ENCODE measurements at places on chromosomes 2 and 18. TPM values are rescaled to one million over a fixed set of nuclear protein-coding genes. Genes with fewer than 3 reads are reported as not detected.

- H3K4me3 ChIP-seq, result no peak overlapping the region
- H3K4me1 ChIP-seq, result no peaks in the 10 kb centered on the region
- H3K27me3 ChIP-seq, result no peaks in the 10 kb centered on the region
- no peak overlapping the region for H3K27ac ChIP-seq
- no peak for DNase-seq
Measured at GRCh38 chr2:104702031-104702850, 151.7 kb upstream of the POU3F3 start.

DNA sequence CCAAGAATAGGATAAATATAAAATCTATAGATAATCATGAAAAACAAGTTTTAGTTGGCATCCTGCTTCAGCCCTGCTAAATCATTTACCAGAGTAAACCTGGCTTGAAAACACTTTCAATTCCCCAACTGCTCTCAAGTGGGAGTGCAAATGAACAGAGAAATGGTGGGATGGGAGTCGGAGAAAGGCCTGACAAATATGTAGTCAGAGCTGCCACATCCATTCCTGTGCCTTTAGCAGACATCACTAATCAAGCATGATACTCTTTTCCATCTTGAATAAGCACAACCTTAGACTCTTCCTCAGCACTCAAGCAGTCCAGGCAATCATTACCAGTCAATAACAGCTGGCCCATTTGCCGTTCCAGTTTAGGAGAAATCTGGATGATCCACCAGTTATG is 101.3 kb downstream of the ANKRD44 start:
- no peak for DNase-seq
- no peak overlapping the region for H3K4me3 ChIP-seq
- no peaks in the 10 kb centered on the region for H3K27me3 ChIP-seq
- H3K4me1 ChIP-seq, result peaks cover 2% of the 10 kb centered on the region
- no peaks in the 10 kb centered on the region for H3K36me3 ChIP-seq

- no peak overlapping the region for H3K27ac ChIP-seq
- no peaks in the 10 kb centered on the region for H3K27me3 ChIP-seq
- H3K4me1 ChIP-seq, result no peaks in the 10 kb centered on the region
- H3K4me3 ChIP-seq, result no peak overlapping the region
Measured at GRCh38 chr18:29378651-29379136, 1201.8 kb upstream of the CDH2 start.

GRCh38 chr2:45497355-45497754 is 113.7 kb downstream of the SRBD1 start:
- no peaks in the 10 kb centered on the region for H3K36me3 ChIP-seq
- H3K4me3 ChIP-seq, result no peak overlapping the region
- H3K4me1 ChIP-seq, result no peaks in the 10 kb centered on the region
- no peak overlapping the region for H3K27ac ChIP-seq
- DNase-seq, result no peak

- no peak overlapping the region for H3K4me3 ChIP-seq
- no peaks in the 10 kb centered on the region for H3K36me3 ChIP-seq
- no peaks in the 10 kb centered on the region for H3K27me3 ChIP-seq
Measured at GRCh38 chr18:50776383-50776782, 43.4 kb downstream of the MRO start.

DNA sequence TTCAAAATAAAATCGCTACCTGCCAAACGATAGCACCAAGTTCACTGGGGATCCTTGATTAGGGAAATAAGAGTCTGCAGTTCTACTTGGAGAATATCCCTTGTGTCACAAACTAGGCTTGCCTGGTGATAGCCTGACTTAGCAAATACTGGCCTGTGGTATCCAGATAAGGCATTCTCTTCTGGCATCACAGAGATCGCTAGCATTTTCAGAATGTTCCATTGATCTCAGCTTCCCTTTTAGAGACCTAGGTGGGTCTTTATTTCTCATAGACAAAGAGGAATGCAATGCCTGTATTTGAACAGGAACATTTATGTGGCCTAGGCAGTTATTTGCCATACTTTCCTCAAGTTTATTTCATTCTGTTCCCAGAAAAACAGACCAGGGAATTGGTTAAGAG is 349.1 kb downstream of the STK39 start:
- no peak overlapping the region for H3K4me3 ChIP-seq
- no peak for DNase-seq
- H3K4me1 ChIP-seq, result no peaks in the 10 kb centered on the region
- H3K27ac ChIP-seq, result no peak overlapping the region

GRCh38 chr18:75677696-75678455 is 250.4 kb upstream of the SMIM21 start:
- H3K27me3 ChIP-seq, result no peaks in the 10 kb centered on the region
- H3K4me3 ChIP-seq, result no peak overlapping the region
- H3K27ac ChIP-seq, result no peak overlapping the region
- DNase-seq, result no peak
- peaks cover 2% of the 10 kb centered on the region for H3K4me1 ChIP-seq

DNA sequence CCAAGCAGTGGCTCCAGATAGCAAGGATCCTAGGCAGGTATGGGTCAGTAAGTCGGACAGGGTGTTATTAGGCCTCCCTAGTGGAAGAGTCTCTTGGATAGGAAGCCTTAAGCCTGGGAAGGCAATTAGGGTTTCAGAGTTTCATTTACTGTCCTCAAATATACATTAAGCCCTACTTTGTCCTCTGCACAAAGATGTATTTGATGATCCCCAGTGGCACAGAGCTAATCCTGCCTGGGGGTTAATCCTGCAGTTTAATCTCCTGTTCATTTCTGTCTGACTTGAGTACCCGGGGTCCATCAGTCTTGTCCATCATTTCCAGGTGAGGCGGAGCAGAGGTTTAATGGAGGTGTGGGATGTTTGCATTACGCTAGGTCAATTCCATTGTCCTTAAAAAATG is 62.0 kb downstream of the MTCL1 start:
- no peaks in the 10 kb centered on the region for H3K36me3 ChIP-seq
- no peak for DNase-seq
- no peak overlapping the region for H3K4me3 ChIP-seq

GRCh38 chr2:237315829-237316225 is 98.1 kb downstream of the COL6A3 start:
- H3K27ac ChIP-seq, result peak overlapping the region; percentile 74
- H3K36me3 ChIP-seq, result no peaks in the 10 kb centered on the region
- H3K27me3 ChIP-seq, result no peaks in the 10 kb centered on the region
- H3K4me1 ChIP-seq, result peaks cover 19% of the 10 kb centered on the region
- H3K4me3 ChIP-seq, result no peak overlapping the region

GRCh38 chr2:228507870-228508269 is 326.4 kb upstream of the SPHKAP start:
- no peaks in the 10 kb centered on the region for H3K36me3 ChIP-seq
- peak; percentile 20 for DNase-seq
- peak overlapping the region; percentile 4 for H3K27ac ChIP-seq
- H3K4me1 ChIP-seq, result peaks cover 6% of the 10 kb centered on the region
- no peak overlapping the region for H3K4me3 ChIP-seq

DNA sequence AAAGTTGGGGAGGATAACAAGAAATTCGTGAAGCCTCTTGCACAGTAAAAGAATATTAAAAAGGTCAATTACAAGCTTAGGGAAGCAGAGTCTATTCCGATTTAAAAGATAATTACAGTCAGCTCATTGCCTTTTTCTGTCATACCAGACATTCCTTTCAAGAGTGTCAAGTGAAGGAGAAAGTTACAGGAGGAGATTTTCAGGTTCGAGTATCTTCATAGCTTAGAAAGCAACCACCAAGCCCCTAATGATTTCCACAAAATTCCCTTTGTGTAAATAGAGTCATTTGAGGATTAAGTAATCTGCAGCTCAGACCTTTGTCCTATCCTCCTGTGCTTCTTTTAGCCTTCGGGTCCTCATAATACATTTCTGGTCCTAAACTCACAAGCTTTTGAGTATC is 414.9 kb downstream of the CDH2 start:
- no peaks in the 10 kb centered on the region for H3K36me3 ChIP-seq
- no peaks in the 10 kb centered on the region for H3K27me3 ChIP-seq
- H3K27ac ChIP-seq, result no peak overlapping the region
- no peak for DNase-seq

DNA sequence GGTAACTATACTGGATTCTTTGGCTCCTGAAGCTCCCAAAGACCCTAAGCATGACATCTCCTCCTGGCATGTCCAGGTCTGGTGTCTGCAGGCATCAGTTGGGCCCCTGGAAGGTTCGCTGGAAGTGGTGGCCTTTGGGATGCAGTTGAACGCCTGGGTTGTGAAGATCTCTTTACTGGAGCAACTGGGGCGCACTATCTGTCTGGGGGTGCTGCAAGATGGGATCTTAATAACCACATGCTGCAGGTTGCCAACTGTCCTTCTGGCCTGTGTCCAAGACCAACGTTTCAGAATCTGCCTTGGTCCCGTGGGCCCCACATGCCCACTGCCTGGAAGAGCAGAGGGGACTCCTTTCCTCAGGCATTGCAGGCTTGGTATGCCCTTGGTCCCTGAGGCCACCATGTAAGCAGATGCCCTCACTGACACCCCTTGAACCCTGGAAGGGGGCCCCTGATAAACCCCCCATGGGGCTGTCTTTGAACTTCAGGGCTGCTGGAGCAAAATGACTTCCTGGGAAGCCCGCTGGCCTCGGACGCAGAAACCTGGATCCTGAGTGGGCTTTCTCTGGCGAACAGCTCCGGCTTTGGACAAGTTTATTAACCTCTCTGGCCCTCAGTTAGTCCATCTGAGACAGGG is 101.9 kb downstream of the TWIST2 start:
- DNase-seq, result peak; percentile 14
- H3K27ac ChIP-seq, result no peak overlapping the region
- H3K27me3 ChIP-seq, result no peaks in the 10 kb centered on the region

DNA sequence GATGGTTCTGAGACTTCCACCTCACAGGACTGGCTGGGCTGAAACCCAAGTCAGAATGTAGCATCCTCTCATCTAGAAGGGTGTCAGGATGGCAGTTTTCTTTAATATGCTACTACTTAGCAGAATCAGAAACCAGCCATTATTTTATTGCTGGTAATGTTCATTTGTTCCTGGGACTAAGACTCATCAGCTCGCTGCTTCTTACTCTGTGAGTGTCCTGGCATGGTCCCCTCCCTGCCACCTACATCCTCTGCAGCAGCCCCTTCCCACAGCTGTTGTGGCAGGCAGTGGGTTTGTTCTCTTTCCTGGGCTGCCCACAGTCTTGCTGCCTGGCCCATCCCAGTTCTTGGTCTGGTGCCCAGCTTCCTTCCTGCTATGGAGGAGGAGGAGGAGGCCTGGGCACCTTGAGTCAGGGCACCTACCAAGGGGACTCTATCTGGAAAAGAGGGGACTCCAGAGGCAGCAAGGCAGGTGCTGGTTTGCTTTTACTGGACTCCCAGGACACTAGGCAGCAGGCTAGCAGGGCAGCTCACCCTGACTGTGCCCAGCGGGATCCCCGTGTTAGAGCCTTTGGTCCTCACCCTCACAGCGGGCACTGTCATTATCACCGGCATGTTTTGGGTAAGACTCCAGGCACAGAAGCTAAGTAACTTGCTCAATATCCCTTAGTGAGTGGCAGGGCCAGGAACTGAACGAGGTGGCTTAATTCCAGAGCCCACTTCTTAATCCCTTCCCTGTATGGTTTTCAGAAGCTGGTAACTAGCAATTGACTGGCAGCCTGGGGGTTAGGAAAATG is 62.1 kb downstream of the LRRFIP1 start:
- peaks cover 5% of the 10 kb centered on the region for H3K4me1 ChIP-seq
- H3K27me3 ChIP-seq, result no peaks in the 10 kb centered on the region
- H3K36me3 ChIP-seq, result no peaks in the 10 kb centered on the region
- H3K27ac ChIP-seq, result no peak overlapping the region
- H3K4me3 ChIP-seq, result no peak overlapping the region

DNA sequence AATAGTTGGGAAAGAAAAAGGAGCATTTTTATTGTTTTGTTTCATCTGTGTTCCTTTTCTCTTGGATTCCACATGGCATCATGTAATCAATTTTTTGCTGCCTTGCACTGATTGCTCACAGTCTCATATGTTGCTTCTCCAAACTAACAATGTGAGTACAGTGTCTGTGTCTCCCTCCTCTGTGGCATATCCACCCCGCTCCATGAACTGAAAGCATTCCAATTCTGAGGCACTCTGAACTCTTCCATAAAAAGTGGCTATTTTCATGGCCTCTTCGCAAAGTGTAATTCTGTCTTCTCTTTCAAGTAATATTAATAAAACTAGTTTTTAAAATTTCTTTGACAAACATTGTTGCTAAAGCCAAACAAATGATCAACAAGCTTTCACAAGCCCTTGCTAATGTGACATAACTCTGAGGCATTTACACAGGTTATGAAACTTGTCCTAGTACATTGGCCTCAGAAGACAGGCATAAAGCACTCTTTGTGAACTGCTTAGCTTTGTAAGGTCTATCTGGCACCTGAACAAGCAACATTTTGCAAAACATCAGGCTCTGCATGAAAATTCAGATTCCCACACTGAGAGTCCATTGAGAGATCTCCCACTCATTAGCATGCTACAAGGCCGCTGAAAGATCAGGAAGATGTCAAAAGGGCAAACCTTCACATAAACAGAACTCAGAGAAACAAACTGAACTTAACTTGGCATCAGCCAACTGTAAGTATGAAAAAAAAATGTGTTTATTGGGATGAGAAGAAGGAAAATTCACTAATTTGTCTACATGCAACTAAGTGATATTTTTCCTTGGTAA is 33.0 kb downstream of the GPR75 start:
- H3K27ac ChIP-seq, result no peak overlapping the region
- no peak for DNase-seq
- peaks cover 6% of the 10 kb centered on the region for H3K4me1 ChIP-seq
- no peaks in the 10 kb centered on the region for H3K27me3 ChIP-seq

GRCh38 chr18:40152859-40153258 is 1802.2 kb upstream of the PIK3C3 start:
- no peak overlapping the region for H3K27ac ChIP-seq
- no peaks in the 10 kb centered on the region for H3K27me3 ChIP-seq
- no peaks in the 10 kb centered on the region for H3K36me3 ChIP-seq
- DNase-seq, result no peak
- no peaks in the 10 kb centered on the region for H3K4me1 ChIP-seq
- H3K4me3 ChIP-seq, result no peak overlapping the region

DNA sequence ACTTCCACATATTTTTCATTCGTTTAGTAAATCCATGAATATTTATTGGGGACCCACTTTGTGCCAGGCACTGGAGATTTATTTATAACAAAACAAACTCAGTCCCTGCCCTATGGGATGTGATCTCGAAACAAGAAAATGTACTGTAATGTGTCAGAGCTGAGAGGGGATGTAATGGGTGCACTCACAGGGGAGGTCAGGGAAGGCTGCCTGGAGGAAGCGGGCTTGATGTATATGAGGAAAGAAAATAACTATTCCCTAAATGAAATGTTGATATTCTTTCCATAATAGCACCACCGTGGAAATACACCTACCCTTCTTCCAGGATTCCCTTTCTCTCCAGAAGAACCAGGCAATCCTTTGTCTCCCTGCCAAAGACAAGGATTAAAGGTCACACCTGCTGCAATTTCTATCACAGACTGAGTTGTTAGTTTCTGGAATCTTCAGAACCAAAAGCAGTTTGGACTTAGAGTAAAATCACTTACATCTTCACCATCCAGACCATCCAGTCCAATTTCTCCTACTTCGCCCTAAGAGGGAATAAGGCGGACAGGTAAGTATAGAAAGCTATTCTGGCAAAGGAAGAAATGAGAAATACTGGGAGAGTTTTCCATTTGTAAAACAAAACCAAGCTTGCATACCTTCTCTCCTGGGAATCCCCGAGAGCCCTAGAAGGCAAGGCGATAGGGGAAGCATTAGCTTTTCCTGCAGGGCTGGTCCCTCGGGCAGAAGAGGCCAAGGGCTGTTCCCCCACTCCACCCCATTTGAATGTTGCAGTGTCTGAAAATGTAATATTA is 55.0 kb downstream of the COL6A3 start:
- peaks cover 18% of the 10 kb centered on the region for H3K4me1 ChIP-seq
- no peaks in the 10 kb centered on the region for H3K36me3 ChIP-seq
- DNase-seq, result no peak
- H3K27me3 ChIP-seq, result no peaks in the 10 kb centered on the region
- no peak overlapping the region for H3K4me3 ChIP-seq

Gene POTEE
- 0.13 TPM for total RNA-seq

Gene NR4A2
- total RNA-seq, result 45.9 TPM

Gene LBX2
- not detected for total RNA-seq

Gene DNER
- 1.1 TPM for total RNA-seq

Gene SP110
- total RNA-seq, result 20.7 TPM

All from ovary (tissue), 10 donors.